Urinary bladder (tissue), 4 donors: ENCODE measurements at places on chromosomes 7 and 10. TPM values are rescaled to one million over a fixed set of nuclear protein-coding genes. Genes with fewer than 3 reads are reported as not detected.

GRCh38 chr10:50385624-50386023 is 134.3 kb upstream of the ASAH2 start:
- DNase-seq: no peak

- no peak for DNase-seq
Measured at GRCh38 chr7:55055479-55055878, 36.7 kb downstream of the EGFR start.

PIP gene
- not detected for total RNA-seq

DNA sequence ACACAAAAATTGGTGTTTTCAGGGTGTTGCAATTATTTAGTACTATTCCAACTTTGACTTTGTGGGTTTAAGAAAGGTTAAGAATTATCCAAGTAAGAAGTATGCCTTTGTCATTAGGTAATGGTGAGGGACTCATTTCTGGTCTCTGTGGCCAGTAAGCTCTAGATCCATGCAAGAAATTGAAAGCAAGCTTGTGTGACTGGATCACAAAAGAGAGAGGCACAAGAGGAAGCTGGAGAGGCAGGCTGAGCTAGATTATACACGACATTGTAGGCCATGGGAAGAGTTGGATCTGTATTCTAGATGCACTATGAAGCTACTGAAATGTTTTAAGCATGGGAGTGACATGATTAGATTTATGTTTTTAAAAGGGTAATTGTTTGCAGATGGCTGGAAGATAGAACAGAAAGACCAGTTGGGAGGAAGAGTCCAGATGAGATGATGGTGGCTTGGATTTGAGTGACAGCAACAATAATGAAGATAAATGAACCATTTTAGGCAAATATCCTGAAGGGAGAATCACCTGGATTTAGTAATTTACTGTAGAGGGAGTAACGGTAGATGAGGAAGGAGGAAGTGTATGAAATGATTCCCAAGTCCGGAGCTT is 50.0 kb downstream of the CALD1 start:
- no peak for DNase-seq

CXCL12 gene
- total RNA-seq: 154 TPM
